ENCODE measurements at places on chromosomes 1 and 21.

DNA sequence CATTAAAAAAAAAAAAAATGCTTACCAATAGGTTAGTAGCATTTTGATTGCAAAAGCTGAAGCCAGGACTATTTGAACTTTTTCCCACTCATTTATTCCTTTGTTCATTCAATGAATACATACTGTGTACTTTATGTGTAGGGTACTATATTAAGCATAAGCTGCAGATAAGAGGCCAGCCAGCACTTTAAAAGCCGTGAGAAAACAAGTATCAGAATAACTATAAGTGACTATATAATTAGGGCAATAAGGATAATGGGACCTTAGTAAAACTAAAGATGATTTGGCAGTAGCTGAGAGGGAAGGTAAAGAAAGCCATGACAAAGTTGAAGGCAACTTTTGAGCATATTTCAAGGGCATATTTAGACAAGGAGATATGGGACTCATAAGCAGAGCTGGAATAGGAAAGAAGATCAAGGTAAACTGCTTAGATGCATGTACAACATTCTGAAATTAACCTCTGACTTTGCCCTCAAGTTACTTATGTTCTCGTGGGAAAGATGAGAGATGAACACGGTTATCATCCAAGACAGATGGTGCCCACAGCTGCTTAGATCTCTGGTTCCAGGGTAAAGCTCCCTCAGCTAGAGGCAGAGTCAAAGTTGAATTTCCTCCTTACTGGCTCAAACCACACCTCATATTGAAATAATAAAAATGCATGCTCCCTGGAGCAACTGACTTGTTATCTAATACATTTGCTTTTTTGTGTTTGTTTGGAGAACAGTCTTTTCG, 44.0 kb upstream of the FMO2 start:
- no peak for DNase-seq

GRCh38 chr21:37974081-37974480, 57.8 kb upstream of the KCNJ6 start:
- DNase-seq, result no peak

DNA sequence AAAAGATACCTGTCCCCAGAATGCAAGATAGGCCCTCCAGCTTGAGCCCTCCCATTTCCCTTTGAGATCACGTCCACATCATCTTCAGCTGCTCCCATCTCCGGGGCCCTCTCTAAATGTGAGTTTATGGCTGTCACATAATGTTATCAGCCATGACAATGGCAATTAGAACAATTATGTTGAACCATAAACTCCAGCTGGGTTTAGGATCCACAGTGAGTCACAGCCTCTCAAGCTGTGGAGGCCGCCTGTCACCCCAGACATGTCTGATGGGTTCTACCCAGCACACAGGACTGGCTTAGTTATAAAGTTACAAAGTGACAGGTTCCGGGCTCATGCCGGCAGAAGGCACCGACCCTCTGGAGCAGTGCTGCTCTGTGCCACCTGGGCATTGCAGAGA, 597.3 kb downstream of the PTPRU start:
- no peak for DNase-seq

GRCh38 chr21:43983860-43984420, 28.2 kb upstream of the TRAPPC10 start:
- DNase-seq, result no peak

DNA sequence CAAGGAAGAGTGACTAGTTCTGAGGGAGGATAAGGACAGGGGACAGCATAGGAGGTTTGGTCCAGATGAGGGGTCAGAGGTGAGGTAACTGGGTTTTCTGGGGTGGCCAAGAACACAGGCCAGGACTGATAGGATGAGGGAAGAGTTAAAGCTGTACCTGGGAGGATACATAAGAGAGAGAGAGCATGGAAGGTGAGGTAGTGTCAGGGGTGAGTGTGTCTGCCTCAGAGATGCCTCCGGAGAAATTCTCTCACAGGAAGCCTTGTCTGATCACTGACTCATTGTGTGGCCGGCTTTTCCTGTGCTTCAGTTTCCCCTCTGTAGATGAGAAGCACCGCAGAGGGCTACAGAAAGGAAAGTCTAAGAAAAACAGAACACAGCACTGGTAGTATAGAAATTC, 40.2 kb downstream of the FASLG start:
- DNase-seq, result peak; percentile 68

DNA sequence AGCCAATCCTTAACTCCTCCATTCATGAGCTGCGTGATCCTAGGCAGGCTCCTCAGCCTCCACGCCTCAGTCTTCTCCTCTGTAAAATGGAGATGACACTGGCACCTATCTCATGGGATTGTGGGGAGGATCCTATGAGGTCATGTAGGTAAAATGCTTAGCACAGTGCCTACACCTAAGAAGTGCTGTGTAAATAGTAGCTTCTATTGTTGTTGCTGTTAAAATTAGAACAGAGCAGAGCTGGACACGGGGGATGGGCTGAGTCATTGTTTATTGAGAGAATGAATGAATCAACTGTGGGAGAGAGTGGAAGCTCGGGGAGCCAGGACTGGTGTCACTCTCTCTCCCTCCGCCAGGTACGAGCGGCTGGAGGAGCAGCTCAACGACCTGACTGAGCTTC, 43.0 kb downstream of the TMCC2 start:
- no peak for DNase-seq

GRCh38 chr1:179121159-179121938, 39.5 kb downstream of the TOR3A start:
- peak; percentile 40 for DNase-seq

- no peak for DNase-seq
Measured at GRCh38 chr1:178958491-178958890, 67.2 kb upstream of the FAM20B start.

DNA sequence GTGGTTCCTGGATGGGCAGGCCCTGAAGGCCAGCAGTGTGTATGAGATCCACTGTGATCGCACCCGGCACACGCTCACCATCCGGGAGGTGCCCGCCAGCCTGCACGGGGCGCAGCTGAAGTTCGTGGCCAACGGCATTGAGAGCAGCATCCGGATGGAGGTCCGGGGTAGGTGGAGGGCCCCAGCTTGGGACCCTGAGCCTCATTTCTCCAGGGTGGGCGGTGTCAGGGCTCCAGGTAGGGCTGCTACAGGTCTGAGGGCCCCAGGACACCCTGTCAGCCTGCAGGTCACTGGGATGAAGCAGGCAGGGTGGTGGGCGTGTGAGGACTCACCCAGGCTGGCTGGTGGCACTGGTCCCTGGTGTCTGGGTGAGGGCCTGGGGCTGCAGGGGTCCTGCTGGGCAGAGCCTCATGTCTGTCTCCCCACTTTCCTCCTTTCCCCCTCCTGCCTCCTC, 7.8 kb downstream of the OBSCN start:
- DNase-seq, result no peak

GRCh38 chr1:150165622-150166612, 16.2 kb downstream of the PLEKHO1 start:
- peak; percentile 53 for DNase-seq

DNA sequence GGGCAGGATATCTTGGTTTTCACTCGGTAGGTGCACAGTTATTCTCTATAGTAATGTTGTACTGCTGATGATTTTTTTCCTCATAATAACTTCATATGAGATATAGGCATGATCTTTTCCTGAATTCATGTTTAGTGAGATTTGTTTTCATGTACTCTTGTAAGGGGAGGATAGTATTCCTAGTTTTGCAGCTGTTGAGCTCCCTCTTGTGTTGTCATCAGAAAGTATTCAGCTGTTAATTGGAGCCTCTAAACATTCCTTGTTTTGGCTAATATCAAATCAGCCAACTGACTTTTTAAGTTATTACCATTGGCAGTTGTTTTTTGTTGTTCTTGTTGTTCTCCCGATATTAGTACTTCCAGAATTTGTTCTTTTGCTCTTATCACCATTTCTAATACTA, 24.4 kb downstream of the OR10R2 start:
- DNase-seq, result no peak

DNA sequence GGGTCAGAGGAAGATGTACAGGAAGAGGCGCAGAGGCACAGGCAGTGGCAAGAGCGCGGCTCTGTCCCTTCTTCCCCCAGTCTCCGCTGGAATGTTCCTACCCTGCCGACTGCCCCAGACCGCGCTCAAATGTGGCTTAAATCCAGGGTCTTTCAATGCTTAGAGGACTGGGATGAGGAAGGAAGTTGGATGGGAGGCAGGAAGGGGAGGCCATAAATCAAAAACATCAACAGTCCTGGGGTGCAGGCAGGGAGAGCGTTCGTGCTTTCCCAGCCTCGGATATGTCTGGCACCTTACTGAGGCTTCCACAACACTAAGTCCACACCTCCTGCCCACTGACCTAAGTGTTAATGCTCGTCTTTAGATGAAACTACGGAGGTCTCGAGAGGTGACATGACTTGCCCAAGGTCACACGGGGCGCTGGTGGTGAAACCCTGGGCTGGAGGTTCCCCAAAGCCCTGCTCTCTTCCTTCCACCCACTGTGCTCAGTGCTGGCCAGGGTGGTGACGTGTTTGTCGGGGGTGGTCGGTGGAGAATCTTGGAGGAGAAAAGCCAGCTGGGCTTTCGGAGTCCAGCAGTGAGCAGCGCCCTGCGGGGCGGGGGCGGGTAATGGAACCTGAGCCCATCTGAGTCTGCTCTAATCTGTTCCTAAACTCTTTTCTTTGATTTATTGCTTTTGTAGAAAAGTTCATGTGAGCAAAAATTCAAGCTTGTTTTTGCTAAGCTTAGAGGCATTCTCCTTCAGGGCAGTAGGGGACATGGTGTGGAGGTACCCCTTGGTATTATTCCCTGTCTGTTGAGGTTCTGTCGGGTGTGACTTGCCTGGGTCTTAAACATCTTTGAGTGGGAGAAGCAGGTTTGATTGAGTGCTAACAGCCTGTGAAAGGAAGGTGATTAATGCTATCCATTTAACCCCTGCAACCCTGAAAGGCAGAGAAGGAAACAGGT, 708 bp downstream of the CDA start:
- DNase-seq, result no peak

- DNase-seq, result no peak
Measured at GRCh38 chr1:228142701-228143136, 2.6 kb downstream of the GUK1 start.

- DNase-seq, result no peak
Measured at GRCh38 chr1:15225461-15225860, 21.6 kb upstream of the FHAD1 start.

- DNase-seq, result no peak
Measured at GRCh38 chr1:91645031-91645430, 144.4 kb downstream of the CDC7 start.

- DNase-seq, result no peak
Measured at GRCh38 chr1:31567956-31568570, 8.3 kb upstream of the TINAGL1 start.

DNA sequence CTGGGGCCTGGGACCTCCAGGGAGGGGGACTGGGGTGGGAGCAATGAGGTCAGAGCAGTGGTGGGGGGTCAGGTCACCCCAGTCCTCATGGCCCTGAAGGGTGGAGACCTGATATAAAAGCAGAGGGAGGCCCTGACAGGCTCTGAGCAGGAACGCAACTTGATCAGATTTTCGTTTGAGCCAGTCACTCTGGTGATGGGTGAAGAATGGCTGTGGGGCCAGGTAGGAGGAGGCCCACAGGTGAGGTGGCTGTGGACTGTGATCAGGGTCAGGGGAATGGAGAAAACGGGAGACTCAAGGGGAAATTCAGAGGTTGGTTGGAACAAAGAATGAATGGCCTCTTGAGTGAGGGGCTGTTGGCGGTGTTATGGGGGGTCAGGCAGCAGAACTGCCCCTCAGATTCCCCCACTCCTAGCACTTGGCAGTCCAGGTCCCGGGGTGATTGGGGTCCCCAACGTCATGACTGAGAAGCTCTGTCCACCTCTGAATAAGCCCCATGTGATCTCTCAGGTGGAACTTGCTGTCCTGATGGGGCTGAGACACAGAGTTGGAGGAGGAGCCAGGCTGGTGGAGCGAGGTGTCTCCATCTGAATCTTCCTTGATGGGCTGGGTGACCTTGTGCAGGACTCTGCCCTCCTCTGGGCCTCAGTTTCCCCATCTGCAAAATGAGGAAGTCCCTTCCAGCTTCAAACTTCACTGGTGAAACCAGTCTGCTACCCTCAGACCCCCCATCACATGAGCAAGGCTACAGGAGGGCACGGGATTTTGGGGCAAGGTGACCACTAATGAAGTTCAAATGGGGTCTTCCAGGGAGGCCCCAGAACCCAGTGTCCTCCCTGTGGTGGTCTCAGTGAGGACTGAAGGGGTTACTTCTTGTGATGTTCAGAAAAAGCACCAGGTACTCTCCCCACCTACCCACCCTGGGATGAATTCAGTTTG, 683.0 kb downstream of the MATN1 start:
- no peak for DNase-seq

GRCh38 chr1:38738207-38738606, 121.4 kb downstream of the RRAGC start:
- no peak for DNase-seq
